ENCODE measurements at places on chromosomes 4 and X. TPM values are rescaled to one million over a fixed set of nuclear protein-coding genes. Genes with fewer than 3 reads are reported as not detected.

DNA sequence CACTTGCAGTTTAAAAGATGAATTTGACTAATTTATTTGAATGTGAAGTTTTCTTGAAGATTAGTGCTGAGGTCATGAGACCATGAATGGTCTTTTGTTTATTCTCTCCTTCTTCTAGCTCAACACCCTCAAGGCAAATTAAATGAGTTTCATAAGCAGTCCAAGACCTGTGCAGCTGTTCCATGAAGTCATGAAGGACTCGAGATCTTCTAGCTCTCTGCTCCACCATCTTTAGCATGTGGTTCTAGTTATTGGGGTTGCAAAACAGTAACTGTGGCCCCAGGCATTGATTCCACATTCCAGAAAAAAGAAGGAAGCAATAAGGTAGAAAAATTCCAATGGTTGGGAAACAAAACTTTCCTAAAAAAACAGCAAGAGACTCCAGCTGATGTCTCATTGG, 84.2 kb upstream of the HS3ST1 start:
- no peak for DNase-seq

GRCh38 chr4:147037069-147037468, 91.4 kb upstream of the TTC29 start:
- DNase-seq: no peak

DNA sequence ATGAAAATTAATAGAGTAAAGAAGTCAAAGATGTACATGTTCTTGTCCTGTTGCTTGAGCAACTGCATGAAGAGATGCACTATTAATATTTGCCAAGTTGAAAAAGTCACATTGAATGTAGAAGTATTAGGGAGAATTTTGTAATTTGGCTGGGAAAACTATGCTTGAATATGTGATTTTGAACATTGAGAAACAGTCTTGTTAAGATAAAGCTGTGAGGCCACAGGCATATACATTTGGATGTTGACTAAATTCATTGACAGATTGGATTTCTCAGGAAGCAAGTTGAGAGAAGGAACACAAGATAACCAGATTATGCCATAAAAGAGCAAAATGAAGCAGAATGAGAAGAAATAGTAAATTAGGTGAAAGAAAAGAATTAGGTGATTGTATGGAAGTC, 1777.5 kb upstream of the PCDH7 start:
- no peak for DNase-seq

DNA sequence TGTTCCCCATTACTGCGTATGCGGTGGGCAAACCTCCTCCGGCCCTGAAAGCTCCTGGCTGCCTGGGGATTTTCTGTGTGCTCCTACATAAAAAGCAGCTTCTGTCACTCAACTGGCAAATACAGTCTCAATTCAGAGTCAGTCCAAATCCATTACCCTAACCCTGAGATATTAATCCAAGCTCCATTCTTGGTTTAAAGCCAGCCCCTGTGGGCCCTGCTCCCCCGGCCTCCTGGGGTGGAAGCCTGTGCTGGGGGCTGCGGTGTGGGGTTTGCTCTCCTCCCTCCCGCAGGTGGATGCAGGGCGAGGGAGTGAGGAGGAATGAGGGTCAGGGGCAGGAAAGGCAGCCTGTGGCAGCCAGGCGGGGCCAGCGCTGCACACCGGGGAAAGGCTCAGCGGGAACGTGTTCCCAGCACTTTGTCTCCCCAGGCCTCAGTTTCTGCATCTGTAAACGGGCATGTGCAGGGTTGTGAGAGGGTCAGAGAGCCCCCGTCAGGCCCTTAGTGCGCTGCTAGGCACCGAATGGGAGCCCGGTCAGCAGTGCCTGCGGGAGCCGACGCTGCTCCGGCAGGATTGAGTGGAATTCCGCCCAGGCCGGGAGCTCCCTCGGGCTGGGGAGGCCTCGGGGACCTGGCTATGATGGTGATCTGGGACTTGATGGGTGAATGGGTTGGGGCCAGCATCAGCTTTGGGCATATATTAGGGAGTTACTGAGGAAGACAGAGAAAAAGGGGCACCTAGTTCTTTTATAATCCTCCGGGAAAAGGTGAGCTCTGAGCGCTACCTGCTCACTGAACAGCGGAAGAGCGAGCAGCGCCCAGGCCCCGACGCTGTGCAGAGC, 6.3 kb upstream of the RGS12 start:
- no peak for DNase-seq

DNA sequence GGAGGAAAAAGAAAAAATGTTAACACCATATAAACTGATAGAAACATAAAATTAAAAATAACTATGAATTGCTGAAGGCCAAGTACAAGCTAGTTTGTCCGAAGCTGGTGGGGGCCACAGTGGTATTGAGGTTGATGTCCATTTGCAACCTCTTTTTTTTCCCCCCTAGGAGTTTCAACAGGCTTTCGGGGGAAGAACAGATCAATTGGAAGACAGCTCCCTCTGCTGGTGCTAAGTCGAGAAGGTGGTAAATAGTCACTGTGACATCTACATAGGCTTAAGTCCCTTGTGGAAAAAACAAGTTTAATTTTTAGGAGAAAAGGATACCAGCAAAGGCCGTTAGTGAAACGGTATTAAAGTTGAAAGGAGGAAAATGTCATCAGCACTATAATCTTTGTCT, 115.7 kb upstream of the ZXDA start:
- no peak for DNase-seq

DNA sequence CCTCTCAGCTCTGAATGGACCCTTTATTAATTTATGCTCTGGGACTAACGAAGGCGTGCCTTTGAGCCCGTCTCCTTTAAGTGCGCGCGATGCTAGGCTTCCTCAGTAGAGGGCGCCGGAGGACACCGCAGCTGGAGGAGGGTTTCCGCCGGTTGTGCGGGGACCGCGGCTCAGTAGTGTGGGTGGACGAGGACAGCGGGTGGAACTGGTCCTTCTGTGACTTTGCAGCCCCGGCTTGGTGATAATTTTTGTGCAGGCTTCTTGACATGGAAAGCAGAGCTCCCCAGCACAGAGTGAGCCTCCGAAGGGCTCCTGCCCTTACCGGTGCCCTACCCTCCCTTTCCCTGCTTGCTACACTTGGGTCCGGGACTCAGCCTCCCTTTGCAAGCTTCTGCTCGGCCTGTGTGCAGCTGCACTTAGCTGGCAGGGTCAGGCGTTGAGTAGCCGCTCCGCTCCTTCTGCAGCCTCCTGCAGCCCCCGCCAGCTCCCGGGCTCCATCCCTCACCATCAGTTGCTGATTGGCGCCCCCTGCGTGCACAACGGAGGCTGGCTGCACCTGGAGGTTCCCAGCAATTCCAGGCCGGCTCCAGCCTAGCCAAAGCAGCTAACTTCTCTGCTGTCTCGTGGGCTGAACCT, 26.8 kb upstream of the BOD1L1 start:
- peak; percentile 23 for DNase-seq

GRCh38 chr4:153750197-153750817, 9.5 kb downstream of the RNF175 start:
- no peak for DNase-seq

- no peak for DNase-seq
Observed at GRCh38 chr4:145937971-145938611, 532 bp downstream of the ZNF827 start.

- DNase-seq: no peak
Observed at GRCh38 chrX:115174548-115174947, 14.7 kb upstream of the RBMXL3 start.

DNA sequence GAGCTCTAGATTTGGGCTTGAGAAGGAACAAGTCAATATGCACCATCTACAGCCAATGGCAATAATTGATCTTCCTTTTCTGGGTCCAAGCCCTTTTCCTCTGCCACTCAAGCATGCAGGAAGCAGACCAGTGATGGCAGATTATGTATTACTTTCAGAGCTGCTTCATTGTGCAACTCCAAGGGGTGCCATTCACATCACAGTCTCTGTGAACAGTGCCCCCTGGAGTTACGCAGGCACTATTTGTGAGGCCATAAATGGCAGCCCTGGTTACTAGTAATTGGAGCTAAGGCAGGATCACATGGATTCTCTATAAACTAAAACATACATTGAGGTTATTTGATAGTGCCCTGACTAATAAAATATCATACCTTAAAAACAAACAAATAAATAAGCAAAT, 313.4 kb upstream of the SLC7A11 start:
- no peak for DNase-seq

- DNase-seq: no peak
Observed at GRCh38 chr4:183443655-183444213, 702 bp upstream of the CDKN2AIP start.

GRCh38 chr4:84496331-84496705, 2.8 kb downstream of the NKX6-1 start:
- DNase-seq: no peak

GRCh38 chr4:158841540-158841939, 72.7 kb downstream of the FNIP2 start:
- DNase-seq: no peak

GRCh38 chr4:26020083-26020668, 106.2 kb downstream of the SMIM20 start:
- no peak for DNase-seq

DNA sequence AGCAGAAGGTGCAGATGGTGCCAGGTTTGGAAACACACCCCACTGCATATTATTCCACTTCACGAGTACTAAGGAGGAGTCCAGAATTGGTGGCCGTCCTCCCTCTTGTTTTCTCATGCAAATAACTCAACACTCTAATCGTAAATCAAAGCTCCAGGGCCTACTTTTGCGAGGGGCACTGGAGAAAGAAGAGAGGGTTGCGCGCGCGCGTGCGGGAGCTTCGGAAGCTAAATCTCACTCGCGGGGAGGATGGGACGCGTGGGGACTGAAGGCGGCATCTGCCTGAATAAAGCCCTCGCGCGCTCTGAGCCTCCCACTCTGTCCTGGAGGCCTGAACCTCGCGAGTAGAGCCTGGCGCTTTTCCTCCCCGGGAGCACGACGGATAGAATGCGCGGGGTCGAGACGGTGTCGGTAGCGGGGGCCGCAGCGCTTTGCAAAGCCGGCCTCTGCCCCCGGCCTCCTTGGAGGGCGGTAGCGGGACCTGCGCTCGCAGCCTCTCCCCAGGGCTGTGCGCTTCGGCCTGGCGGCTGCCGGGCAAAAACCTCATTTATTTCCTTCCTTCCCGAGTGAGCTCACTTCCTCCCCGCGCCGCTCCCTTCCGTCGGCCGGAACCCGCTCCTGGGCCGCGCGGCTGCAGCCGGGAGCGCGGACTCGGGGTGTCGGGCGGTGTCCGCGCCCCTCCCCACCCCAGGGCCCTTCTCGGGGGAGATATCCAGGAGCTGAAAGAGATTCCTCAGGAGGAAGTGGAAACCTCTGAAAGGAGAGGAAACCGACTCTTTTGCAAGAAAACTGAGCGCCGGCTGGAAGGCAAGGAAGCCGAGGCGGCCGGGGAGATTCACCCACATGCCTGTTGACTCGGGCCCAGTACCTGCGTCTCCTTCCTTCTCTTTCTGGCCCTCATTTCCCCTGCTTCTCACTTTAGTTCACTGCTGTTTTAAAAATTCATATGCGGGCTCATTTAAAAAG, 20.7 kb downstream of the HAND2 start:
- no peak for DNase-seq

GRCh38 chr4:76984788-76985211, 35.2 kb downstream of the SEPTIN11 start:
- peak; percentile 2 for DNase-seq

DNA sequence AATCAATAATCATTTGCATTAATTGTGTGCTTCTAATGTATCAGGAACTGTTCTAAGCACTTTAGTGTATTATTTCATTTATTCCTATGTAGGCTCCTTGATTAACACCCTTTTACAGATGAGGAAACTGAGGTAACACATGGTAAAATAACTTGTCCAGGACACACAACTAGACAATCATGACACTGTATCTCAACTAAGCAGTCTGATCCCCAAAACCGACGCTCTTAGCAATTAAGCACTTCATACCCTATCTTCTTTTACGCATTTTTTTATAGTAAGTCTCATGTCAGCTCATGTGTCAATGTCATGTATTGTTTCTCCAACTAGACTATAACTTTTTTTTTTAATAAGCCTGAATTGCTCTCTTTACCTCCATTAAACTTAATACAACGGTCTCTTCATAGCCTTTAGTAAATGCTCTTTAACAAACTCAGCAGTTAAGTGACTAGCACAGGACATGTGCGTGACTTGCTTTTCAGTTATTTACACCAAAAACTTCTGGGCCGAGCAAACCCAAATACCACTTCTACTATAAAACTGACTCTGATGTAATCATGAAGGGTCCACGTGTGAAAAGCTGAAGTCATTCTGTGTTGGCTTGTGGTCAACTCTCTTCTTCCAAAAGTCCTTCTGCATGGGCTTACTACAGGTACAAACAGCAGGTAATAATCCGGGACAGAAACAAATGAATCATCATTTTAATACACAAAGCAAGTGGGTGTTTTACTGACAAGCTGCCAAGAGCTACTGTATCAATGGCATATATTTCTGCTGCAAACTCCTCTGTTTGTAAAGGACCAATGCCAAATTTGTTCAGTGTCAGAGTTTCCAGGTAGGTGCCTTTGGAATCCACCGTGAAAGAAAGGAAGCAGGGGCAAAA, 7.9 kb upstream of the AMBN start:
- DNase-seq: no peak

DNA sequence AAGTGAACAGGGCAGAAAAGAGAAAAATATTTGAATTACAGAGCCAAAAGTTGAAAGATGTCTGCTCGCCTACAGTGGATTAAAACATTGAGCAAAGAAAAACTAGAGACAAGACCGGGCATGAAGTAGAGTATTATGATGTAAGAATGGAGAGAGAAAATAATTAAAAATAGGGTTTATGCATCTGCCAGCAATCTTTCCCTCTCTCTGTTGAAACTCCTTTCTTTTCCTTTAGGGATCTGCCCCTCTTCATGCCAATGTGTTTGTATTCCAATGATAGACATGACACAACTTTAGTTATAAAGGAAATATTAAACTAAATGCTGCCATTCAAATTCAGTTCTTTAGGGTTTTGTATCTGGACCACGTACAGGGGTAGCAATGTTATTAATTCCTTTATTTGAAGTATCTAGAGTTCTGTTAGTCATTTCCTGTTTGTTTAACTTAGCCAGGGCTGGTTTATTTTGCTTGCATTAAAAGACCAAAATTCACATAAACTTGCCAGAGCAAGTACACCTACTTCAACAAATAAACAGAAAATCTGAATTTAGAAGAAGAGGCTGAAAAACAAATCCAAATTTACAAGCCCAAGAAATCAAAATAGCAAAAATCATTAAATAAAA, 202.6 kb downstream of the SPOCK3 start:
- DNase-seq: no peak

GRCh38 chr4:24924309-24924781, 11.5 kb upstream of the CCDC149 start:
- no peak for DNase-seq

DNA sequence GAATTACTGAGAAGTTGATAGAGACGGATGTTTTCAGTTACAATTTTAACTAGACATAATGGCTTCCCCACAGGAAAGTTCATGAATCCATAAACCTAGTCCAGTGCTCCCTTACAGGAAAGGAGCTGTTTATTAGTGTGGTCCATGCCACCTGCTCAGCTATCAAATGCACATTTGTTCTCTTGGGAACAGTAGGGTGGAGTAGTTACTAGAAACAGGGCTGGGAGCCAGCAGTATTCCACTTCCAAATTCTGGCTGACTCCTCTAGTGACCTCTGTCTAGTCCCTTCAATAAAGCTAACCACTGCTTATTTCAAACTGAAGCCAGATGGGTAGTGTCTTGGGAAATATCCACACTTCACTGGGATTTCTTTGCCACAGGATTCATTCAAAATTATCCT, 88.4 kb upstream of the TLL1 start:
- DNase-seq: no peak

Gene ZNF185
- total RNA-seq: 470 TPM

Gene DNASE1L1
- total RNA-seq: 41.4 TPM

Gene FAM200B
- total RNA-seq: 39.6 TPM

Gene AKAP17A
- total RNA-seq: 38.7 TPM

Gene KLHL13
- total RNA-seq: 6.3 TPM

Gene AMBN
- total RNA-seq: not detected

Gene SOX3
- total RNA-seq: not detected

Gene ADAM29
- total RNA-seq: not detected

Gene FAM236A
- not detected for total RNA-seq

Gene MED14
- total RNA-seq: 24.0 TPM

Gene FAM47A
- total RNA-seq: not detected

Gene PAK3
- 0.09 TPM for total RNA-seq

Gene CT47B1
- not detected for total RNA-seq

Measured in esophagus squamous epithelium (tissue), 5 donors.